ENCODE measurements at places on chromosomes 1 and 21. TPM values are rescaled to one million over a fixed set of nuclear protein-coding genes. Genes with fewer than 3 reads are reported as not detected.

DNA sequence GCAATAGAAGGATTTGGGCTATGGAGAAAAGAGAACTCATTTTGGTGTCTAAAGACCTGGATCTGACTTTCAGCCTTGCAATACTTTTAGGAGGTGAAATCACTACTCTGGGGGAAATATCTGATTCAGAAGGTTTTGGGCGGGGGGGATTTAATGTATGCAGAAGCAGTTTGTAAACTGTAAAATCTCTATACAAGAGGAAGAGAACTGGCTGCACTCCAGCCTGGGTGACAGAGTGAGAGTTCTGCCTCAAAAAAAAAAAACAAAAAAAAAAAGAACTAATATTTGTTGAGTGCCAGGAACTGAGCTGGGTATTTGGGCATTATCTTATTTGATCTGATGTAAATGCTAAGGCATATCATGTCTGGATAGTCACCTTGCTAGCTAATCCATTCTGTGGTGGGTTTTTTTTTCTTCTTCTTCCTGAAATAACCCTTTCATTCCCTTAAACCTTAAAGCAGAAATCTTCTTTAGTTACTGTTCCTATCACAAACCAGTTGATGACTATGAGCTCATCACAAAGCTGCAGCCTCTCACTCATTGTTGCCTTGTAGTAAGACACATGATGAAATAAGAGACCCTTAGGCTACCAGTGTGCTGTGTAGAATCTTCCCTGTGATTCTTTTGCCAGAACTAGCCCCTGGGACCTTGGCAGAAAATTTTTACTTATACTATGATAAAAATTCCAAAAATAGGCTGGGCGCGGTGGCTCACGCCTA is 35.6 kb upstream of the SLC16A1 start:
- no peak for ATAC-seq

- ATAC-seq = no peak
Observed at GRCh38 chr1:200869753-200870391, 2.9 kb upstream of the GPR25 start.

DNA sequence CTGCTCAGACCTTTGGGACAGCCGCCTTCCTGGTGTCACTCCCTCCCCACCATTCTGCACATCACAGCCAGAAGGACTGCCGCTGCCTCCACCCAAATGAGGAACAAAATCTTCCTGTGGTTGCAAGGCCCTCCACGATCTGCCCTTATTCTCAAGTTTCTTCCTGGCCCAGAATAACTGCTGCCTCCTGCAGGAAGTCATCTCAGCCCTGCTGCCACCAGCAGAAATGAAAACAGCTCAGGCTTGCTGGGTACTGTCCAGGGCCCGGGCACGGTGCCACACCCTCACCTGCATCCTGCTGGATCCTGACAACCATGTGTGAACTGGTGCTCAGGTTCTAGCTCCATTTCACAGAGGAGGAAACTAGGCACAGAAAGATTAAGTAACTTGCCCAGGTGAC is 2.8 kb downstream of the CLDN19 start:
- ATAC-seq = peak; percentile 12

DNA sequence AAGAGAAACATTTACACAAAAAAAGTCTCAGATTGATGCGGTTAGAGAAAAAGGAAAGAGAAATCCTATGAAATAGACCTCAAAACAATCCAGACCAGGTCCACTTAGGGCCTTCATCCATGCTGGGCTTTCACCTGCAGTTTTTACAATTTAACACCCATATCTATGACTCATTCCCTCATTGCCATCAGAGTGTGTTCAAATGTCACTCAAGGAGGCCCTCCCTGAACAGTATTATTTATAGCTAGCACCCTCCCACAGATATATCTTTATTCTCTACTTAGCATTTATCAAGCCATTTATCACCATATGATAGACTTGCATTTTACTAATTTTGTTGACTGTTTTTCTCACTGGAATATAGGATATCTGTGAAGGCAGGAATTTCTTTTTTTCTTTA is 824 bp upstream of the KRTAP21-3 start:
- no peak for ATAC-seq

DNA sequence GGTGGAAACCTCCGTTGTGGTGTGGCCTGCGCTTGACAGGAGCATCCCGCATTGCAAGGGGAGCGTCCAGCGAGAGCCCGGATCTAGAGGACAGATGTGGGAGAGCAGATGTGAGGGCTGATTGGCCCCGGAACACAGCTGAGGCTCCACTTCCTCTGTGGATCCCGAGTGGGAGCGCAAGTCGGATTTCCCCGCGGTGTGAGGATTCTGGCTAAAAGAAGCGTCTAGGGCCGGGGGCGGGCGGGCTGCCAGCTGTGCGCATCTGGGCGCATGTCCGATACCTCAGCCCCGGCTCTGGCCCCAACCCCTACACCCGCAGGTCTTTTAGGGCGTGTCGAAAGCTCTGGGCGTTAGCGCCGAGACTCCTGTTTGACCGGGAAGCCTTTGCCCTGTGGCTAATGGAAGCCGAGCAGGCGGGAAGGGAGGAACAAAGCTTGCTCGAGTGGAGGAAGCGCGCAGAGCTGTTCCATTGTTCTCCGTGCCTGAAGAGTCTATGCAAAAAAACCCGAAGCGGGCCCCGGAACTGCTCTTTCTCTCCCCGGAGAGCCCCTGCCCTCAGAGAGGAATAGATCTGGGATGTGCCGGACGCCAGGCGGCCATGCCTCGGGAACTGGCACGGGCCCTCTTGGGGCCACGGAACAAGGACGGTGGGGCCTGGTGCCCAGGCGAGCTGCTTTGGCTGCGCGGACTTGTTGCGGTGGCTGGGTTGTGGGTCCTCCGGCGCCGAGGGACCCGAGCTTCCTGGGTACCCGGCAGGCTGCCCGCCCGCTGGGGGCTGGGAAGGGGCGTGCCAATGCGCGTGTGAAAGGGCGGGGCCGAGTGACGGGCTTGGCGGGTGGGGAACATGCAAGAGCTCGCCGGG is 111.1 kb downstream of the NAV1 start:
- ATAC-seq = peak; percentile 79

GRCh38 chr1:191618181-191618580 is 540.1 kb upstream of the RGS18 start:
- ATAC-seq = no peak

DNA sequence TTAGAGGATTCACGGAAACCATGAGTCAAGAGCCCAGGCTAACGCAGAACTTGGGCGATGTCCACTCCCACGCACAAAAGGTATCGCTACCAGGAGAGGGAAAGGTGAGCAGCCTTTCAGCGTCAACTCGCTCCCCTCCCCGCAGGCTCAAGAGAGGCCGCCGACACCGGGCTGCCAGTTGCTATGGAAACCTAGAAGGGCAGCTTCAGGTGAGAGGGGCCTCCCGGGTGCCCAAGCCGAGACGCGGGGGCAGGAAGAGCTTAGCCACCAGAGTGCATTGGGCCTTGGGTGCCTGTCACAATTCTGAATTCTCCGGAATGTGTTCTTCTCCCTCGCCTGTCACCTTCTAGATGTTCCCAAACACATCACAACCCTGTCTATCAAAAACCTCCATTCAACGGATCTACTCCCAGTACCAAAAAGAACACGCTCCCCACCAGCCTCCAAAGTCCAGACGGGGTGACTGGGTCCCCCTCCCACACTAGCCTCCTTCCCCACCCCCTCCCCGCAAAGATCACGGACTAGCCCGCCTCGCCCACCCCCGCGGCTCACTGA is 694 bp downstream of the MEAF6 start:
- ATAC-seq = no peak

- ATAC-seq = no peak
Observed at GRCh38 chr1:187854457-187854856, 1025.7 kb downstream of the PLA2G4A start.

- no peak for ATAC-seq
Observed at GRCh38 chr1:32898056-32898455, 3.1 kb downstream of the TMEM54 start.

DNA sequence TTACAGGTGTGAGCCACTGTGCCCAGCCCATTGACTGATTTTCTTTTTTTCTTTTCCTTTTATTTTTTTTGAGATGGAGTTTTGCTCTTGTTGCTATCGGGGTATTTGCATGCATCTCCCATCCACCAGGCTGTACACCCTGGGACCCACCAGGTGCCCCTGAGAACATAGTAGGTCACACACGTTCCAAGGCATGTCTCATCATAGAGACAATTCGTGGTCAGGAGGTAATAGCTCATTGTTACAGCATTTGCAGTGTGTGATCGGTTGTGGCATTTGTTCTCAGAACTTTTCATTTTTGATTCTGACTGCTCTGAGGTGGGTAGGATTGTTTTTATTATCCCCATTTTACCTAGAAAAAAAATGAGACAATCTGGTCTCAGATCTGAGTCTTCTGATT is 29.6 kb downstream of the BCL9 start:
- no peak for ATAC-seq

- no peak for ATAC-seq
Observed at GRCh38 chr1:64505944-64506655, 36.2 kb downstream of the CACHD1 start.

GRCh38 chr1:19809044-19809750 is 5.9 kb downstream of the RNF186 start:
- ATAC-seq = no peak

DNA sequence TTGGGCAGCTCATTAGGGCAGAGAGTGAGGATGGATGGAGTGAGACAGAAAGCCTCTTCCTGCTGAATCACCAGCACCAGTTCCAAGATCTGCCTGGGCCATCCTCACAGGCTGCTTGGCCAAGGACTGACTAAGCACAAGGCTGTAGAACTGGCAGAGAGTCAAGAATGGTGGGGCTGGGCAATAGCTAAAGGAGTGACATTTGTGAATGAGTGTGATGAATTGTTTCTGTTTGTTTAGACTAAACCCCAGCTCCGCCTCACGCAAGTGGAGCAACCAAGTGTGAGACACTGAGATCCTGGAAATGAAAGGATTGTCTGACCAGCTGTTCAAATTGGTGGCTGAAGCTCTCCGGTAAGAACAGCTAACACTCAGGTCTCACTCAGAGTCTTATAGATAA is 38.6 kb downstream of the BRINP2 start:
- ATAC-seq = peak; percentile 98

- ATAC-seq = peak; percentile 66
Observed at GRCh38 chr1:234309598-234310459, 63.4 kb upstream of the COA6 start.

DNA sequence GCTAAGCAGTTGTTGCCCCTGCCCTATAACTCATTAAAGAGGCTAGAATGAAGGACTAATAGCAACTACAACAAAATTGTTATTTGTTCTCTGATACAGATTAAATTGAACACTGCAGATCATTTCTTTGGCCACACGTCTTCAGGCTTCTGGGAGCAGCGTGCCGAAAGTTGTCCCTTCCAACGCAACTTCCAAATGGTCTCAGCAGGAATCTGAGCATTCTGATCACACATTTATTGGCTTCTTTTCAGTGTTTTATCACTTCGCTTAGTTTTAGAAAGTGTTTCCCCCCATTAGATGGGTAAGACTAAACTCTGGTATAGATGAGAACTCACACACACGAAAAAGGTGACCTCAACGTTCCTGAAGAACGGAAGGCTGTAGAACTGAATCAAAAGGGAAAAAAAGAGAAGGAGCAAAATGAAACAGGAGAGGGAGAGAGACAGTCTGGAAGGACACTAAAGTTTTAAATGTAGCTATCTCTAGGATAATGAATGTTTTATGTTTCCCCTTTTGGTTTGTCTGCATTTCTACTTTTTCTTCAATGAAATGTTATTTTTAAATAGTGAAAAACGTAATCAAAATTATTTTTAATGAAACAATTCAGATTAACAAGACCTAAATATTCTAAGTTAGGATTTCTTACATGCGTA is 336.5 kb downstream of the RRAGC start:
- ATAC-seq = no peak

GRCh38 chr1:206924592-206925105 is 2.9 kb upstream of the FCMR start:
- no peak for ATAC-seq

DNA sequence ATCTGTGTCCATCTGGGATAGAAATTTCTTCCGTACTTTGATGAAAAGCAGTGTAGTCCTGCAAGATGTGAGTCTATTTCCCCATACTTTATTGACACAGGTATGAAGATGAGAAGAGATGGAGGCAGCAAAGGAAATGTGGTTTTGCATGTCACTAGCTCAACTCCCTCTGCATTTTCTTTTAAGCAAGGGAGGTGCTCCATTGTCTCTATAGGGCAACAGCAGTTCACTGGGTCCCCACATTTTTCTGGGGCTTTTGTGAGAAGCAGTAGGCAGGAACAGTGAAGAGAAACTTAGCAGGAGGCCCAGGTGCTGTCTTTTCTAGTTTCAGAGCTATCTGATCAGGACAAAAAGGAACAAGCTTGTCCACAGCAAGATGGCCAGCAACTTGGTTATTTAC is 37.1 kb downstream of the C21orf91 start:
- no peak for ATAC-seq

DNA sequence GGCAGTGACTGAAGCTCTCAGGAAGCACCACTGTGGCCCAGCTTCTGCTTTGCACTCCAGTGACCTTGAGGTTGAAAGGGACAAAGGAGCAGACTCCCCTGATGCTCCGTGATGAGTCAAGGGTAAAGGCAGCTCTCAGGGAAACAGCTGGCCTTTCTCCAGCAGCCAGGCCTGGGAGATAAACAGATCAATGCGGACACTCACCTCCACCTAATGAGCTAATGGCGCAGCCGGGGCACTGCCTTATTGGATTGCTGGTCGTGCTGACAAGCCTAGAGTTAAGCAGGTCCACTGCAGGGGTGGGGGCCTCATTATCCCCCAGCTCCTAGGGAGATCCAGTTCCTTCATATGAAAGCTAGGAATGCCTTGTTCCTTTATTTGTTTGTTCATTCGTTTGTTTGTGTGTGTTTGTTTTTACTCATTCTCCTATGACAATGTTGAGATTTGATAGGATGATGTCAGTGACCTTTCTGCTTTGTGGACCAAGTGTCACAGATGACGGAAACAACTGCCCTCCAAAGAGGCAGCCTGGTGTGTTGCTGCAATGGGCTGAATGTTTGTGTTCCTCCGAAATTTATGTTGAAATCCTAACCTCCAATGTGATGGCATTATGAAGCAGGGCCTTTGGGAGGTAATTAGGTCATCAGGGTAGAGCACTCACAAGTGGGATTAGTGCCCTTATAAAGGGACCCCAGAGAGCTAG is 141.4 kb upstream of the BEND5 start:
- no peak for ATAC-seq

DNA sequence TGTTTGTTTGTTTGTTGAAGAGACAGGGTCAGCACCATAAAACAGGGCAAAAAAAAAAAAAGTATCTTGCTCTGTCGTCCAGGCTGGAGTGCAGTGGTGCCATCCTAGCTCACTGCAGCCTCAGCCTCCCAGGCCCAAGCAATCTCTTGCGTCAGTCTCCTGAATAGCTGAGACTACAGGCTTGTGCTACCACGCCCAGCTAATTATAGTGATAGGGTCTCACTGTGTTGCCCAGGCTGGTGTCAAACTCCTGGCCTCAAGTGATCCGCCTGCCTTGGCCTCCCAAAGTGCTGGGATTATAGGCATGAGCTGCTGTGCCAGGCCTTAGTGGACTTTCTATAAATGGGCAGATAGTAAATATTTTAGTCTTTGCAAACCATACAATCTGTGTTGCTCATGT is 19.2 kb downstream of the DDI2 start:
- no peak for ATAC-seq

The KPNA6 gene
- total RNA-seq = 52.9 TPM

The DTL gene
- total RNA-seq = 0.54 TPM

The S100A7A gene
- 0.16 TPM for total RNA-seq

All from gastroesophageal sphincter (tissue), 4 donors.